ENCODE measurements at places on chromosomes 1 and 21.
A peak's percentile ranks its signal among the peaks of the same experiment; 100 is the strongest.

DNA sequence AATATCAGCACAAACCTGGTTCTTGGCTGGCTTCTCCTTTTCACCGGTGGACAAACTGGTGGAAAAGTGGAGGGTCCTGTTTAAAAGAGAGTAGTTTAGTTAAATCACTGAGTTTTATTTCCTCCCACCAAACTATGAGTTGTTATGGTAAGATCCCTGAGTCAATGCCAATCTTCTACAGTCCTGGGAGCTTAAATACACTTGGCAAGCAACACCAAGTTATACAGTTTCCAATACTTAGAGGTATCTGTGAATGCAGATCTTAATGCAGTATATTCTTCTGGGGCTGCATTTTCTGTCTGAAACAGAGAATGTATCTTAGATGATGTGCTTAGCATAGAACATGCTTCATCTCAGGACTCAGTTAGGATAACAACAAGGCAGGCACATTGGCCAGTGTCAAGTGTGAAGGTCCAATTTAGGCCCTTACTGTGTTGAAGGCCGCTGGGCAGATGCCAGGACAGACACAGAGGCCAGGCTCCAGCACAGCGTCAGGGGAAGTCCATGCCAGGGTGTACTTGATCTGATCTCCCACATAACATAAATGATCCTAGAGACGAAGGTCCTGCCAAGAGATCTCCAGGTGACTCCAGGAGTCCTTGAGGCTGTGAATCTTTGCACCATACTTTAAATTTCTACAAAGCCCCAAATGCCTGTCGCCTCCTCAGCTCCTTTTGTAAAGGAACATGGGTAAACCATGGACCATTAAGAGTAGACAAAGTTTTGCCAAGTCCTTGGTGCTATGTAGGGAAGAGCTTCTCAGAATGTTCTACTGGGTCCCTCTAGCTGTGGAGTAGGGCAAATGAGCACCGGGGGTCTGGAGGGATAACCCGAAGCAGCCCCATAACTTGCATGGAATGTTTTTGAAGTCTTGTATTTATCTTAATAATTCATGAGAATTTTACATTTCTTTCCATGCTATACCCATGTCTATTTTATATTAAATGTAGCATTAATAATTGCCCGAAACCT, 76.8 kb downstream of the KCNJ15 start:
- DNase-seq = no peak

DNA sequence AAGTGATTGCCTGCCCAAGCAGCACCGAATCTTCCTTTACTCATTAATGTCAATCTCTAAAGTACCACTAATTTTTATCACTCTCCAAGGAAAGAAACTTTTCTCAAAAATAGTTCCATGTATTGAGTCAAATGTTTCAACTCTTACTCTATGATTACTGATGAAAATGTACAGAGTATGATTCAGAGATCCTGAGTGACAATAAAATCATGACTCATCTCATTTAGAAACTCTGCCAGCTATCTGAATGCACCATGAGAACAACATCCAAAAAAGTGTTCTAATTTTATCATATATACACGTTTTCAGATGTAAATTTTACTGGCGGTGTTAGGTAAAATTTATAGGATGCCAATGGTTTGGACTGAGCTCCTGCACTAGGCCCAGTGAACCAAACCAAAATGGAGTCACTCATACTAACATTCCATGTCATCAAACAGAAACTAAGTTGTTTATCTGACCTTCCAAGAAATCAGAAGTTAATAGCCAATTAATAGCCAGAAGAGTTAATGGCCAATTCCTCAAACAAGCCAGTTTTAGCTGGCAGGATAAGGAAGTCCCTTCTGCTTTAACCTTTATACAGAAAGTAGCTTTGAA, 22.6 kb downstream of the PLPPR5 start:
- DNase-seq = no peak

DNA sequence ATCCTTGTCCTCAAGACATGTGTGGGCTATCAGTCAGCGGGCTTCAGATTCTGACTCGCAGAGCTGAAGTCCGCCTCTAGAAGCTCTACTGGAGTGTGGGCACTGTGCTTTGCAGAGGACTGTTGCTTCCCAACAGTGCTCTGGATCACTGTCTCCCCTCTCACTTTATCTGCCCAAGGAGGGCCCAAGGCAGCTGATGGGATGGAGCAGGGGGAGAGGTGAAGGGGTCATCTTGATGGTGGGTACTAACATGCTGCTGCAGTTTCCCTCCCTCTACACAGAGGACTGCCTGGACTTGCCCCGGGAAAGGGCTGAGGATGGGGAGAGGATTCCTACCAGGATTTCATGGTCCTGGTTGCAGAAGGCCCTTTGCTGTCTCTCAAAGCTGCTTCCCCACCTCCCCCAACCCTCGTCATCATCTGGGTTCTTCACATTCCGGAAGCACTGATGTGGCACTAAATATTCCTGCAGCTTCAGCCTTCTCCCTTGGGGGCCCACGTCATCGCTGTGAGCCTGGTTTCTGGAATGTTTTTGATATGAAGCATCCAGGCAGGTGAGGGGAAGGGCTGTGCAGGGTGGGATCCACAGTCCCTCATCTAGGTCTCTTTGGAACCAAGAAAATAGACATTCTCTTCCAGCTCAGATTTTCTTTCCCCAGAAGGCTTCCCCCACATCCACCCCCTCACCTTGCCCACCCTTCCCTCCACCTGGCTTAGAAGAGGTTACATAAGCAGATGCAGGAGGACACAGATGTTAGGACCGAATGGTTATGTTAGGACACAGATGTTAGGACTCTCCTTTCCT, 23.2 kb downstream of the NUAK2 start:
- no peak for DNase-seq

- DNase-seq = no peak
Measured at GRCh38 chr1:12544357-12544756, 73.7 kb downstream of the DHRS3 start.

GRCh38 chr1:84374991-84375696, 23.1 kb upstream of the DNASE2B start:
- DNase-seq = no peak

DNA sequence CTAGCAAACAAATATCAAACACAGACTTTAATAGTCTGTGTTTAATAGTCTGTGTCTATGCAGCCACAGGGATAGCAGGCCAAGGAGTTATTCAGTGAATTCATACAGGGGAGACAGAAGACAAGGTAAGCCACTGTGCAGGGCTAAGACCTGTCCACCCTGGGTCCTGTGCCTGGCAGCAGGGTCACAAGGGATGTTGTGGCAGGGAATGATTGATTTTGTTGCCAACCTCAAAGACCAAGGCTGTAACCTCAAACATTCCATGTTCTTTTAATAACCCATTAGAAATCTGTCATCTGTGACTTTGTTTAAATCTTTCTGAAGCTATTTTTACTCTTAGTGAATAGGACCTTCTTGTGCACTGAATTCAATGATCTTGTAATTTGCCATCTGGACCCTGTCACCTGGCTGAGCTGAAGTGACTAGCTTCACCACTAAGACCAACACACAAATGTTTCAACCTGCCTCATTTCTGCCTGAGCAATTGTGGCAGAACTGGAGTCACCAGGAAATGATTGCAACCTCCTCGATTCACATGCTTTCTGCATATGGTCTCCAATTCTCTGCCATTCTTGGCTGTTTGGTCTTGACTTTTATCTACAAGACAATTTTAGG, 154.2 kb downstream of the ASTN1 start:
- no peak for DNase-seq

- DNase-seq = no peak
Measured at GRCh38 chr1:156376146-156376545, 7.1 kb downstream of the RHBG start.

DNA sequence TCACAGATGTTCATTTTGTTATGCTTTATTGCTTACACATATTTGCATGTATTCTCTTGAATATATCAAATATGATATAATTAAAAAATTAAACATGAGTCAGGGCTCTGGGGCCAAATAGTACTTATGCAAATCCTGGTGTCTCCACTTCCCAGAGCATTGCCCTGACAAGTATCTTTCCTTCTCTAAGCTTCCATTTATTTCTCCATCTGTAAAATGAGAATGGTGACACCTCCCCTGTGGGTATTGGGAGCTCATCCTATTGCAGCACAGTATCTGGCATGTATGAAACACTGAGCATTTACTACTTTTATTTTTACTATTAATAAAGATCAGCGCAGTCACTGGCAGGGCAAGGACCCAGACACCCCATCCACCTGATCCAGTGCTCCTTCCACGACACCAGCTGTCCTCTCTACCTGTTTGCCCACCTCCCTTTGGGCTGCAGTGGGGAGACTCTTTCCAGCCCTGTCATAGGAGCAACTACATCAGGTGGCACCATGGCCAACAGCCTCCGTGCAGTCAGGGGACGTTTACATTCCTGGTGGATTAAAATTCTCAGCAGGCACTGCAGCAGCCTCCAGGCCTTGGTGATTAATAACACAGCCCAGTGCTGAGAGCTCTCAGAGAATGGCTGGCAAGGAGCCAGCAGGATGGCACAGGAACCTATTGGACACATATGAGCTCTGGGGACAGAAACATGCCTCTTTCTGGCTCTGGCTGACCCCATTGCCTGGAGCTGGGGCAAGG, 113.0 kb downstream of the DMRTB1 start:
- DNase-seq = peak; percentile 24

DNA sequence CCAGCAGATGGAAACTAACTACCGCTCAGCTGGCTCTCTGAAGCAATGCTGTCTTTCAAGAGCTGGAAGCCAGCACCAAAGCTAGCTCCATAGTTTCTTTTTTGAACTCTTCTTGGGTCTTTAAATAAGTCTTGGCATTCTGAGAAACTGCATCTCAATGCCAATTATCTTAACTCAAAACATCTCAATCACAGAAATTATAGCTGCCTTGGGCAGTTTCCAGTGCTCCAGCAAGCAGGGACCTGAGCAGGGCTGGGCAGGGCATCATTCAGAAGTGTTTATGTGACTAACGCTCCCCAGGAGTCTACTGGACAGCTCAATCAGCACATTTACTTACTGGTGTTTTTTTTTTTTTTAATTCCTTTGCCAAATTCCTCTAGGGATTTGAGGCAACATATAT, 18.3 kb upstream of the PADI4 start:
- no peak for DNase-seq

DNA sequence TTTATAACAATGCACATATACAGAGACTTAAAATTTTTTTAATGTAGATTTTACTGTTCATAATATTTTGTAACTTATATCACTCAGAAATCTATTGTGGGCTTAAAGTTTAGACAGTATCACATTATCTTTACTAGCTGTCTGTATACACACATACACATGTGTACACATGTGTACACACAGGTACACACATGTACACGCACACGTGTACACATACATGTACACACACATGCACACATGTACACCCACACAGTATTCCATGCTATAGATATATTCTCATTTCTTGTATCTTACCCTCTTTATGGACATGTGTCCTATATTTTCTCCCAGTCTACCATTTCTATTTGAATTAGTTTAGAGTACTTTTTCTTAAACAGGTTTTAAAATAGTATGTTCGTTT, 123.3 kb downstream of the USP25 start:
- DNase-seq = no peak

GRCh38 chr21:35529171-35529863, 480.2 kb upstream of the RUNX1 start:
- DNase-seq = peak; percentile 39

DNA sequence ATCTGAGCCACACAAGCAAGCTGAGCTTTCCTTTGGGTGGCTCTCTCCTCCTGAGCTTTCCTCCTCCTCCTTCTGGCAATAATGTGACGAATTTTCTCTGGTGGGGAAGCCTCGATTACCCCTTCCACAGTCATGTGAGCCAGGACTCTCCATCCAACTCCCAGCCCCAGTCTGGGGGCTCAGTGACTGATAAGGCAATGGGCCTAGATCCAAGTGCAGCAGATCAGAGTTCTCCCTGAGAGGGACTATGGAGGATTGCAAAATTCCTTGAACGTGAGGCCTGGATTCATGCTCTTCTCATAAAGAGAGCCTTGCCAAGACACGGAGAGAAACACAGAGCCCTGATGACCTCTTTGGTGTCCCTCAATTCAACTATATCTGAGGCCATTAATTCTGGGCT, 31.3 kb upstream of the TRIM67 start:
- DNase-seq = no peak

GRCh38 chr1:39507230-39507928, 15.9 kb downstream of the BMP8A start:
- DNase-seq = no peak

- no peak for DNase-seq
Measured at GRCh38 chr1:236172041-236172579, 29.8 kb downstream of the GPR137B start.

DNA sequence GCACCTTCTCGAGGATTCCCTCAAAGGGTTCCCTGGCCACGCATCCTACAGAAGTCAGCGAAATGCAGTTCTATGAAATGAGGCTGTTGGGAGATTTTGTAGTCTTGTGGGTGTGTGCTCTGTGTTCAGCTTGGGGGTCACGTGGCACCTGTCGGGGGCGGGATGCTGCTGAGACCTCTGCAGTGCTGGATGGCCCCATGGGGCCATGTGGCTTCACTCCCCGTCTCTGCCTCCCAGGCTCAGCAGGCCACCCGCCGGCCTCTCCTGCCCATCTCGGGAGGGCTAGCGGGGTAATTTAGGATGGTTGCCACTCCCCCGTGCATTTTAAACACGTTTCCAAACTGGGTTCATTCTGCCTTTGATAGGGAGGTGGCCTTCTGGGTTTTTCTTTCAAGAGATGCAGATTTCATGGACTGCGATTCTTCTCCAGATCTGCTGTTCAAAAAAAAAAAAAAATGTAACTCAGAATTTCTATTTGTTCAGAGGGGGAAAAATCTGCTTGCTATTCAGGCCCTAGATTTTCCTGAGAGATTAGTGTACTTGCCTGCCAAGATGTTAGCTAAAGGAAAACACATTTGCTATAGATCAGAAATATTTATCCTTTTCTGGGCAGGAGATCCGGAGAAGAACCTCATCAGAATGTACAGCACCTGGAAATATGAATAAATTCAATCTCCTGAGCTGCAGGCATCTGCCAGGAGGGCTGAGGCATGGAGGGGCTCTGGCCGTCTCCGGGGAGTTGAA, 277.2 kb upstream of the VAMP3 start:
- no peak for DNase-seq

DNA sequence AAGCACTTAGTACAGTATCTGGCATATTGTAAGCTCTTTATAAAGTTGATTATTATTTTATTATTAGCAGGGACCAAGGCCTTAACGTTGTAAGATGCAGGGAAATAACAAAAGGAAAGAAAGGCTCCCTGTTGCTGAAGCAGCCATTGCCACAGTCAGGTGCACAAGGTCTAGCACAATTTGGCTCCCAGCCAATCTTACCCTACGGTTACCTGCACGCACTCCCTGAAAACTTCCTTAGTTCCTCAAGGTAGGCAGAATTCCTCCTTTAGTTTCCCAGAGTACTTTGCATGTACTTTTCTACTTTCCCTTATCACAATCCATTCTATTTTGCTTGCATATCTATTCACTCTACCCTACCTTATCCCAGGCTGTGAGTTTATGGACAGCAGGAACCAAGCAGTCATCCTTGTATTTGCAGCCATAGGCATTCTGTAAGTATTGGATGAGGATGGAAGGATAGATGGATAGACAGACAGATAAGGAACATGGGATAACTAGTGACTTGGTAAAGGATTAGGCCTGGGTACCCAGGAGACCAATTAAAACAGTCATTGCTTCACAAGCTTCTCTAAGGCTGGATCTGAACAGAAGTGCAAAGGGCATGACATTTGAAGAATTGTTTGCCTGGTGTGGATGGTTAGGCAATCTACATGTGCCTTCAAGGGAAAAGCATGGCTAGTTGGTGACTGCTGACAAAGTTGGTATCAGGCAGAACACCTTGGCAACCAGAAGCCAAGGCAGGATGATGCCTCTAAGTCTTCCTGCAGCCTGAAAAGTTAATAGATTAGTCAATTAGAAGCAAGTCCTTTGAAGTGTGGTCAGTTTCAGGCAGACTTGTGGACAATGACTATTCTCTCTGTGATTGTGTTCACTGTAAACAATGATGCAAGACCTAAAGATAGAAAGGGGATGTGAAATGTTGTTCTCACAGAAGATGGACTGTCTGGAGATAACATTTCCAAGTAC, 20.8 kb upstream of the JAK1 start:
- DNase-seq = no peak
